Stimulated activated CD4-positive, alpha-beta T cell treated with anti-CD3 and anti-CD28 coated beads, Interleukin-15, amount 100 ng/mL, for 48 hours (primary cell): ENCODE measurements at places on chromosomes 7 and 10.

- DNase-seq = no peak
These were observed 22.8 kb upstream of the ARID5B start for GRCh38 chr10:61878740-61879068.

GRCh38 chr10:73166972-73167371 is 836 bp downstream of the ECD start:
- DNase-seq = no peak

DNA sequence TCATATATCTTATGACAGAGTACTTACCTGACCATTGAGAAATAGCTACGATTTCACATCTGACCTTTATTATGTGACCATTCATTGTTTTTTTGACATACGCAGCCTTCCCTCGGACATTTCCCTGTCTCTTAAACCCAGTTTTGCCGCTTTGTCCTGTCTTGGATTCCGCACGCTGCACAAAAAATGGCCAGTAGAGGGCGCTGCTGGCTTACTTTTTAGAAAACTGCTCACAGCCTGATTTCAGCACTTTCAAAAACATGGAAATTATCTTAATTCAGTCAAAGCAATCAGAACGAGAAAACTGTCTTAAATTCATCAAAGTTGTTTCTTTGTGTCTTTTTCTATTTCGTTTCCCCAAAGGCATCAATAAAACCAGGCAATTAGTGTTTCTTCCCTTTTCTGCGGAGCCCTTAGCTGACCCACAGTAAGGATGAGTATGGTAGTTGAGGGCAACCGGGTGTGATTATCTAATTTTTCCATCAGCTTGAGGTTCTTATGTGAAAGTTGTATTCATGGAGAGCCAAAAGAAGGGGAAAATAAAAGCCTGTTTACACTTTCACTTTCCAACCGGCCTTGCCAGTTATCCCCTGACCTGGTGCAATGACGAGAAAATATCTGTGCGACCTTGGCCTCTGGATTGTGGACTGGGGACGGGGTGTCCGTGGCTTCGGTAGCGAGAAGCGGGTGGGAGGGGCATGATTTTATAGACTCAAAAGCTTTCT is 144.4 kb downstream of the DYNC1I1 start:
- peak; percentile 54 for DNase-seq

GRCh38 chr10:114777415-114777814 is 44.2 kb upstream of the FHIP2A start:
- DNase-seq = no peak
